RCC 7860 (cell line): ENCODE measurements at places on chromosomes 11 and 22.

- DNase-seq = no peak
Measured at GRCh38 chr22:19579115-19579811, 55.1 kb upstream of the CLDN5 start.

GRCh38 chr11:43486141-43486540 is 127.4 kb downstream of the TTC17 start:
- no peak for DNase-seq

DNA sequence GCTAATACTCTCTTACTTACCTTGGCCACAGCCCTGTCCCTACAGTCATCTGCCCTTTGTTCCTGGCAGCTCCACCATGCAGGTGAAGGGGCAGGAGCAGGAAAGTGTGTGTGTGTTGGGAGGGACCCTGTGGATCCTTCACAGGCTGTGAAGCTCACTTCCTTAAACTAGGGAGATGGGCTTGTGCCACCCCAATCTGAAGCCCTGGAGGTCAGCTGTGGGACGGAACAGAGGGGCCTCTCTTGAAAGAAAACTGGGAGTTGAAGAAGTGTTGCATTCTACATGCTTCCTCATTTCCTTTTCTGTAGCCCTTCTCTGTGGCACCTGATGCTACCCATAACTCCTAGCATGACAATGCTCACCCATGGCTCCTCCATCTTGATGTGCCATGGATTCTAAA is 11.7 kb downstream of the FADS1 start:
- no peak for DNase-seq

DNA sequence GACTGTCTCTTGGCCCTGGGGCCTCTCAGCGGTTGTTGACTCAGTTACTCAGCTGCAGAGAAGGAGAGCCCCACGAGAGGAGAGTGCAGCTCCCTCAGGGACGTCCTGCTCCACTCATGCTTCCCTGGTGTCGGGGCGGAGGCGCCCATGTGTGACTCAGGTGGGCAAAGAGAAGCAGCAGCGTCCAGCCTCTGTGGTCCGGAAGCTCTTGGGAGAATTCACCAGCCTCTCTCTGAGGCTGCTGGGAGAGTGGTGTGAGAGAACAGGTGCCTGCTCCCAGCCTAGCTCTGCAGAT is 25.7 kb downstream of the GLB1L2 start:
- DNase-seq = no peak

GRCh38 chr11:22775248-22775647 is 54.4 kb downstream of the SVIP start:
- no peak for DNase-seq

GRCh38 chr22:36341640-36342041 is 46.1 kb downstream of the MYH9 start:
- DNase-seq = no peak

GRCh38 chr11:74268456-74268855 is 43.0 kb downstream of the P4HA3 start:
- DNase-seq = no peak
